ENCODE measurements at places on chromosomes 5 and 9.

DNA sequence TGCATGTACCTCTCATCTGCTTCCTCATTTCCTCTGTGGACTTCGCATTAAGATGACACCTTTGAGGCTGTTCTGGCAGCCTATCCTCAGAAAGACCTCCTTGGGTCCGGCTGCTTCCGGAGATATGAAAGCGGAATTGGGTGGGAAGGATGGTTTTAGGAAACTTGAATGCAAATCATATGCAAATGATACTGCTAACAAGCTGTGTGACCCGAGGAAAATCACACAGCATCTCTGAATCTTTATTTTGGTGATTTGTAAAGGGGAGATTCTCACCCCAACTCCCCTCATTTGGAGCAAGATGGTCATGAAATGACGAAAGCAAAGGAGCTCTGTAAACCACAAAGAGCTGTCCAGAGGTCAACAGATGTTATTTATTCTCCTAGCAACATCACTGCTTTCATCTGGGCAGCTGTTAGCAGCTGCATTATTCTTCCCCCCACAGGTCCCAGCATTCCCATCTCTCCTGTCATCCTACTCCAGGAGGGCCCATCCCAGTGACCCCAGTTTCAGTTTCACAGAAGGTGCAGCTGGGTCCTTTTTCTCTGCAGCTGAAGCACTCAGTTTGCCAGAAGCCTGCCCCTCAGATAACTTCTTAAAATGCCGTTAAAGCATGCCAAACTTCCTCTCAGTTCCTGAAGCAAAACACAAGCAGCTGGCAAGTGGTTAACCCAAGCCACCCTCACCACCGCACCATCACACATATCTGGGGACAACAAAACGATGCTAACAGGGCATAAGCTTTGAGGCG lies 269.5 kb downstream of the SEC61B start:
- DNase-seq: no peak

DNA sequence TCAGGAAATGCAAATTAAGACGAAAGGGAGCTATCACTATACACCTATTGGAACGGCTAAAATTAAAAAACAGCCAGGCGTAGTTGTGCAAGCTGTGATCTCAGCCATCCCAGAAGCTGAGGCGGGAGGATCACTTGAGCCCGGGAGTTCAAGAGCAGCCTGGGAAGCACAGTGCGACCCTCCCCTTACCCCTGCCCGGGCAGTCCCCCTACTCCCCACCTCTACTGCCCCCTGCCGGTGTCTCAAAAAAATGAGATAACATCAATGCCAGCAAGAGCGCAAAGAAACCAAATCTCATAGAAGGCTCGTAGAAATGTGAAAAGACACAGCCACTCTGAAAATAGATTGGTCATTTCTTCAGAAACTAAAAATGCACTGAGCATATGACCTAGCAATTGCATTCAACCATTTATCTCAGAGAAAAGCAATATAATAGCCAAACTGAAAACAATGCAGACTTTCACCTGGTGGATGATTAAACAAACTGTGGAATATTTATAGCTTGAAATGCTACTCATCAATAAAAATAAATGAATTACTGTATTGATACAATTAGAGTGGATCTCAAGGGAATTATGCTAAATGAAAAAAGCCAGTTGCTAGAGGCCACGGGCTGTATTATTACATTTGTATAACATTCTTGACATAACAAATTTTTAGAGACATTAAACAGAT lies 20.6 kb downstream of the OR2V2 start:
- no peak for DNase-seq

DNA sequence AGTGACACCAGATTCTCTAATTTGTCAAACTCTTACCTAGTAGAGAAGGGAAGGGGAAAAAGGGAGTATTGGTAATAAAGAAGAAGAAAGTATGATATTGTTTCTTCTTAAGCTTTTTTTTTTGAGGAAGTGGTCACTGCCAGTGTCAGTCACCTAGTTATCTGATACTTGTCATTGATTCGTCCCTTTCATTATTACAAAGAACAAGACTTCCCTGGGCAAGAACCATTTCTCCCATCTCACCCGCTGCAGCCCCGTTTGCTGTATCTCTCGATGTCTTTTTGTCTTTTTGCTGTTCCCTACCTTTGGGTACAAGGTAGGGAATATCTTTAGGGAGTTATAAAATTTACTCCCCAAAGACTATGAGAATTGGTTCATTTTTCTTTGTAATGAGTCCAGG lies 249.0 kb downstream of the ARHGAP26 start:
- DNase-seq: no peak

DNA sequence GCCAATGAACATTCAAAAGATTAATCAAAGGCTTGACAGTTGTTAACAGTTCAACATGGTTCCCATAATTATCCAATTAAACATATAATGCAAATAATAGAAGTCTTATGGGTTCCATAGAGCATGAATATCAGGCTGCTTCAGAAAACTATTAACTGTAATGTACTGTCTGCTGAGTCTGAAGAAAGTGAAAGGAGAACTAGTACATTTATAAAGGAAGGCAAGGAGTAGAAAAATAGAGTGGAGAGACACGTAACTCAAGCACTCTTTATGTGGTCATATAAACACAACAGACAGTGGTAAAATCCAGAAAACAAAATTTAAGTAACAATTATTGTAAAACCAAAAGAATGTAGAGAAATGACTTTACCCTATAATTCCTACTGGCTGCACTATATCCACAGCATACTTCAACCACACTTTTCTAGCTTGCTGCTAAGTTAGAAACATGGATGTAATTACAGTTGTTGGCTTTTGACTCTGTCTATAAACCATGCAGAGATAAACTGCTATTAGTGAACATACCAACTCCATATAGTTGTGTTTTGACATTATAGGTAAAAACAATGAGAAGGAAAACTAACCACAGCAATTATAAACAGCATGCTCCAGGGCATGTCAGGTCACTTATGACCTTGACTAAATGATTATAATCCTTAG lies 32.7 kb downstream of the NFIB start:
- DNase-seq: no peak
